ENCODE measurements at places on chromosomes 13 and 19. TPM values are rescaled to one million over a fixed set of nuclear protein-coding genes. Genes with fewer than 3 reads are reported as not detected.
A peak's percentile ranks its signal among the peaks of the same experiment; 100 is the strongest.

DNA sequence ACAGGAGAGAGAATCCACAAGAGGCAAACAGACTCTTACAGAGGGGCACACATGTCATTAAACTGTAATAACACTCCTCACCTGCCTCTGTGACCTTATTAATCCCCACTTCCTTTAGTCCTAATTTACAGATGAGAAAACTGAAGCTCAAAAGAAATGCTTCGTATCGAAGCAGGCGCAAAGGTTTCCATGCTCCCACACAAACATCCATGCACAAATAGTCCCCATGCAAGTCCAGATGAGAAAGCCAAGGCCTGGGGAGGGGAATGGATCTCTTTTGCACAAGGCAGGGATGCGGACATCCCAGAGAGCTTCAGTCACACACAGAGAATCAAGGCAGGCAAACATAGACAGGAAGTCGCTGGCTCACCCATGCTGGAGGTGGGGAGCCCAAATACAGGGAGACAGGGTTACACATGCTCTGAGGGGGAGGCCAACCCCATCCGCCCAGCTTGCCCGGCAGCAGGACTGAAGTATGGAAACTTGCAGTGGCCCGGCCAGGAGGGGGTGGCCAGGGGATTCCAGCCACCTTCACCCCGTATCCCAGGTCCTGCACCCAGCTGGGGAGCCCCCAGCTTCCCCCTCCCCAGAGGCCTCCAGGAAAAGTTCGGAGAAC lies 468 bp downstream of the S1PR5 start:
- peaks cover 83% of the 10 kb centered on the region for H3K27me3 ChIP-seq
- H3K4me1 ChIP-seq = peaks cover 18% of the 10 kb centered on the region

Gene BRSK1
- polyA plus RNA-seq = 201 TPM

- no peak overlapping the region for H3K27ac ChIP-seq
- no peak for DNase-seq
- peaks cover 72% of the 10 kb centered on the region for H3K36me3 ChIP-seq
- no peaks in the 10 kb centered on the region for H3K27me3 ChIP-seq
- no peak overlapping the region for H3K4me3 ChIP-seq
Measured at GRCh38 chr19:7863157-7863970, 10.8 kb downstream of the PRR36 start.

DNA sequence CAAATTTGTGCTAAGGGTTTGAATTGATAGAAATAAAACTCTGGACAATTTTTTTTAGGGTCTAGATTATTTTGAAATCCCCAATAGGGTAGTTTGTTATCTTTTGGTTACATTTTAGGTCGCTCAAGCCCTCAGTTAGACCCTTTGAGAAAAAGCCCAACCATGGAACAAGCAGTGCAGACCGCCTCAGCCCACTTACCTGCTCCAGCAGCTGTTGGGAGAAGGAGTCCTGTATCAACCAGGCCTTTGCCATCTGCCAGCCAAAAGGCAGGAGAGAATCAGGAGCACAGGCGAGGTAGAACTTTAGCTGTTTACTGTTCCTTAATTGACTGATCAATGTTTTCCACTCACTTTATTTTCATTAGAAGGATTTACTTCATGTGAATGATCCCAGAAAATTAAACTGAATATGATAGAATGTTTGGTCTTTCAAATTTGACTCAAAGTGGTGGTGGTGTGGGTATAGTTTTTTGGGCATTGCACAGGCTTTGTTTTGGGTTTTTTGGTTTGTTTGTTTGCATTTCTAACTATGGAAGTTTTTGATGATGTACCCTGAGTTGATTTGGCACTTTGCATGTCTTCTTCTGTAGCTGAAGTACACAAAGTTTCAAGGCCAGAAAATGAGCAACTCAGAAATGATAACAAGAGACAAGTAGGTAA lies 39.2 kb upstream of the GARRE1 start:
- no peak overlapping the region for H3K4me3 ChIP-seq
- no peaks in the 10 kb centered on the region for H3K4me1 ChIP-seq
- no peaks in the 10 kb centered on the region for H3K27me3 ChIP-seq
- no peak overlapping the region for H3K27ac ChIP-seq

DNA sequence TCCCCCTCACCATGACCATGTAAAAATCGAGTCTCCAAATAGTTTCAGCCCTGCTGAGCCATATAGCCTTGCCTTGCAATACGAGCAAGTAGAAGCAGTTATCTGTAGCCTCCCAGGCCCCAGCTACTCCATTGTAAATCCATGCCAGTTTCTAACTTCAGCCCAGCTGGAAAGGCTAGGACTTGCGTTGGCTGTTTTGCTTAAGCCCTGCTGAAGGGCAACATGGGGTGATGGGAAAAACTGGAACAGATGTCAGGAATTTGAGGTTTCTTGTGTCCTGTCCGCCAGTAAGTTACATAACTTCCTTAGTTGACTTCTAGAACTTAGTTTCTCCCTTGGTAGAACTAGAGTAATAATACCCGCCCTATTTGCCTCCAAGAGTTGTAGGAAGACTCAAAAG lies 216.0 kb upstream of the SERP2 start:
- peaks cover 23% of the 10 kb centered on the region for H3K4me1 ChIP-seq
- H3K27me3 ChIP-seq = no peaks in the 10 kb centered on the region
- no peak for DNase-seq
- no peaks in the 10 kb centered on the region for H3K36me3 ChIP-seq

DNA sequence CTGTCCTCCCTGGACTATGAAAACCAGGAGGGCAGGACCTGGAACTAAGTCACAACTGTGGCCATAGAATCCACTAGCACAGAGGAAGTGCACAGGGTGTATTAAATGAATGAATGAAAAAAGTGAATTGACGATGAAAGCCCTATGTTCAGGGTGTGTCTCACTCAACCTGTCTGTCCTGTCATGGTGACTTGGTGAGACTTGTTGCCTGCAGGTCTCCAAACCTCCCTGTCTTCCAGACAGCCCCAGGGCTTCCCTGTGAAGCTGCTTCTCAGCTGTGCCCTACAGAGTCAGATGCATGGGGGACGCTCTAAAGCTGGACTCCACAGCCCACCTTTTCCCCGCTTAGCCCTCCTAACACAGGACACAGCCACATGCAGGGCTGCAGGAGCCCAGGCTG lies 4.8 kb upstream of the IGFL1 start:
- DNase-seq = no peak
- no peaks in the 10 kb centered on the region for H3K36me3 ChIP-seq
- peaks cover 7% of the 10 kb centered on the region for H3K4me1 ChIP-seq
- no peak overlapping the region for H3K4me3 ChIP-seq
- H3K27me3 ChIP-seq = peaks cover 12% of the 10 kb centered on the region

Gene RXFP2
- polyA plus RNA-seq = not detected

Gene APOC4
- polyA plus RNA-seq = not detected

DNA sequence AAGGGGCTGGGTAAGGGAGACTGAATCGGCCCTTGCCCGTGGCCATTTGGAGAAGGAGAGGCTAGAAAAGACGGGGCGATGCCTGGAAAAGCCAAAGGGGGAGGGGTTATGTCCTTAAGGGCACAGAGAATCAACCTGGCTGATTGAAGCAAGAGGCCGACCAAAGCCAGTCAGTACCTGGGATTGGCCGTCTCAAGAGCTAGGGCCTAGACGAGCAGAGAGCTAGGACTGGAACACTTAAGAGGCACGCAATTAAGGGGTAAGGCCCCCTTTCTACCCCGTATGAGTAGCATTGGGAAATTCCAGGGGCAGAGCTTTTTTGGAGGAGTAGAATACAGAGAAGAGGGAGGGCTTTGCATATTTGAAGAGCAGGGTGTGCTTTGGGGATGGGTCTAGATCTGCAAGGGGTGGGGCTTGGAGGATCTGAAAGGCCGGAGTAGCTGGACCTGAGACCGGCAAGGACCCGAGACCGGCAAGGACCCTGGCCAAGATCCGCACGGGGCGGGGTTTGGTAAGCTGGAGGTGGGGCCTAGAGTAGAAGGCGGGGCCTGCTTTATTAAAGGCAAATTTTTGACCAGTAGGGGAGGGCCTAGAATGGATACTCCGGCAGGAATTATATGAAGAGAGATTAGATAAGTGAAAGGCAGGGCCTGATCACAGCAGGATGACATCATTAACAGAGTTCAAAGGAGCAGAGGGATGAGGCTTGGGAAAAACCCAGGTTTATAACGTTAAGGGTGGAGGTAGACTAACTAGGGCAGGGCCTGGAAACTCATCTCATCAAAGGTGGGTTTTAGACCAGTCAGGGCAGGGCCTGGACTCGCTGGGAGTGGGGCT lies 10.7 kb upstream of the CACNG6 start:
- peaks cover 32% of the 10 kb centered on the region for H3K4me1 ChIP-seq
- H3K27me3 ChIP-seq = peaks cover 30% of the 10 kb centered on the region
- H3K27ac ChIP-seq = no peak overlapping the region
- peak; percentile 36 for DNase-seq
- H3K4me3 ChIP-seq = peak overlapping the region; percentile 36

All from spinal cord (tissue), 10 donors.